Stimulated activated CD8-positive, alpha-beta memory T cell treated with anti-CD3 and anti-CD28 coated beads, Interleukin-7, amount 100 ng/mL, for 24 hours (primary cell): ENCODE measurements at places on chromosomes 1 and 21.

DNA sequence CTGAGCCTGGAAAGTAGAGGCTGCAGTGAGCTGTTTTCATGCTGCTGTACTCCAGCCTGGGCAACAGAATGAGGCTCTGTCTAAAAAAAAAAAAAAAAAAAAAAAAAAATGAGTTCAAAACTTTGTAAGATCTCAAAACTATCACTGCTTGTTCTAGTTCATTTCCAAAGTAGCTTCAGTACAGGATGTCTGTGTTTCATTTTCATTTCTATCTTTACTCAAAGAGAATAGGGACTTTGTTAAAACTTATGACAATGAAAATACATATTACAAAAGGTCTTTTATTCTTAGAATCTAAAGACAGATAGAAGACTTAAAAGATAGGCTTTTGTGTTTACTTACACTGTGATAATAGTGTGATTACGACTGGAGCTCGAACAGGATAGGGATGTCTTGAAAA, 709.7 kb downstream of the ADGRL2 start:
- DNase-seq = no peak

GRCh38 chr1:238409932-238410331, 519.2 kb upstream of the ZP4 start:
- DNase-seq = no peak

GRCh38 chr1:110756506-110756905, 81.8 kb upstream of the KCNA3 start:
- no peak for DNase-seq

- no peak for DNase-seq
Observed at GRCh38 chr1:230143534-230143933, 76.5 kb downstream of the GALNT2 start.

GRCh38 chr1:118999348-119000071, 11.4 kb upstream of the TBX15 start:
- no peak for DNase-seq

DNA sequence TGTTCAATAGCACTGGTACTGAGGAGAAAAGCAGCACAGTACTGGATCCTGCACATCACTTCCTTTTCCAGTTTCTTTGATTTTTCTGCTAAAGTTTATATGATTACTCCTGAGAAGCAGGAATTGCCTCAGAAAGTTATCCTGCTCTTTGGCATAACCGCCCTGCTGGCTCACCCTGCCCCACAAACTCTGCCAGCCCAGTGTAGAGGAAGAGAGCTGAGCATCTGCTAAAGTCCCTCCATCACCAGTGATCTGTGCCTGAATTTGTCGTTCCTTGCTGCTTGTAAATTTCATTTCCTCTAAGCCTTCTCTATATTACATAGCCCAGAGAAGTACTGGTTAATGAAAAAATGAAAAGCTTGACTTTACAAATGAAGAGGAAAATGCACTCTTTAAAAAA, 87.0 kb upstream of the C1orf21 start:
- no peak for DNase-seq

- DNase-seq = no peak
Observed at GRCh38 chr1:240804475-240804874, 192.5 kb upstream of the GREM2 start.
